CD8-positive, alpha-beta T cell (primary cell): ENCODE measurements at places on chromosomes 1 and 21.

- DNase-seq, result no peak
These were observed 41.7 kb downstream of the EVI5 start for GRCh38 chr1:92743221-92743620.

DNA sequence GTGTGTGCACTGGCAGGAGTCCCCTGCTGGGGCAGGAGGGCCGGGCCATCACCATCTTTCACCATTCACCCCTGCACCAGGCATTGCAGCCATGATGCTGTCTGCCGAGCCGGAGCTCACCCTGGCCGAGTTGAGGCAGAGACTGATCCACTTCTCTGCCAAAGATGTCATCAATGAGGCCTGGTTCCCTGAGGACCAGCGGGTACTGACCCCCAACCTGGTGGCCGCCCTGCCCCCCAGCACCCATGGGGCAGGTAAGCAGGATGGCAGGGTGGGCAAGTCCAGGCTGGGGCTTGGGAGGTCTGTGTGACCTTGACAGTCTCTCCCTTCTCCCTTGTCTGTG, 18.6 kb downstream of the PCSK9 start:
- no peak for DNase-seq

DNA sequence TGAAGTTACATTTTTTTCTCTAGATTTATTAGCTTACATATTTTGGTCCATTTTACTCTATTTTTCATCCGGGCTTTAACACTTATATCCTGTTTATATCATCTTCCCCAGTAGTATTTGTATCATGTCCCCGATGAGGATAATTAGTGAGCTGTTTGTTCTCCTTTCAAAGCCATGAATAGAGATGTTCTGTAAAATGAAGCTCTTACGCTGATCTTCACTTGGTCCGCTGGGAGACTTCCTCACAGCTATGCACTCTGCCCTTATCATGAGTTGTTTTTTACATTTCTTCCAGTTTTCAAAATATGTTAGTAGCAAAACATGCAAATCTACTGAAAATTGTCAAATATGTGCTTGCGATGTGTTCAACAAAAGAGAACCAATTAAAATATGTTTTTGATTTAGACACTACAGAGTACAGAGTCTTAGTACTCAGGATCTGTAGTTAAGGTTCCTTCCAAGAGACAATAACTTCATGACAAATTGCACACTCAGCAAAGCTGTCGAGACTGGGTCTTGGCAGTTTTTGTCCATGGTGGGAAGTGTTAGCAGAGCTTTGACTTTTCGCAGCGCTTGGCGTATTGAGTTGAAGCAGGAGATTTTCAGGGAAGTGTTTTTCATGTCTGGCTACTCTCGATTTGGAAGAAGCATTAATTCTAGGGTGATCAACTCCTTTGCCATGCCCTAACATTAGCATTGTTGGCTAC, 292.0 kb upstream of the ADAMTS5 start:
- DNase-seq, result no peak

- DNase-seq, result no peak
These were observed 234.3 kb upstream of the ADAMTS5 start for GRCh38 chr21:27201197-27201596.

GRCh38 chr21:37529649-37530048, 163.1 kb downstream of the DYRK1A start:
- no peak for DNase-seq
